ENCODE measurements at places on chromosomes 5 and 9. TPM values are rescaled to one million over a fixed set of nuclear protein-coding genes. Genes with fewer than 3 reads are reported as not detected.

Gene MARCOL
- total RNA-seq: not detected

Gene CD180
- 0.24 TPM for total RNA-seq

Gene TICAM2
- total RNA-seq: 0.72 TPM

Gene NUTM2F
- total RNA-seq: not detected

Gene LCN1
- total RNA-seq: not detected

Gene ZNF474
- total RNA-seq: not detected

Gene PCDHGB1
- total RNA-seq: not detected

DNA sequence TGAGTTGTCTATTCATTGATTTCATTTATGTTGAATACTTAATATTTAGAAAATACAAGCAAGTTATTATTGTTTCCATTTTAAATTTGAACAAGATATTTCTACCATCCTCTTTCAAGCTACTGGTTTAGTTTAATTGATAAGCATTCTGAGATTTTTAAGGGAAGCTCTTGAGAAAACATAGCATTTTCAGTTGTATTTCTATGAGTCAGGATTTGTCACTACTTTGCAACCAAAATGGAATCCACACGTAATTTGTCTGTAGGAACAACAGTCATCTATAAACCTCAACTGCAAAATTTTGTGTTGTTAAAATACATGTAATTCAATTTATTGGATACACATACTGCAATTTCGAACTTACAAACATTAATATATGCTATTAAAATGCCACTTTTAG lies 74.0 kb downstream of the PRR16 start:
- DNase-seq: no peak
- H3K36me3 ChIP-seq: no peaks in the 10 kb centered on the region
- no peaks in the 10 kb centered on the region for H3K4me1 ChIP-seq
- no peaks in the 10 kb centered on the region for H3K27me3 ChIP-seq
- H3K4me3 ChIP-seq: no peak overlapping the region
- no peak overlapping the region for H3K27ac ChIP-seq

GRCh38 chr5:34686762-34687268 lies 30.7 kb downstream of the RAI14 start:
- H3K27ac ChIP-seq: peak overlapping the region; percentile 25
- no peak for DNase-seq
- H3K27me3 ChIP-seq: no peaks in the 10 kb centered on the region
- no peaks in the 10 kb centered on the region for H3K4me1 ChIP-seq

GRCh38 chr9:88198341-88198807 lies 60.1 kb upstream of the SPATA31C2 start:
- H3K36me3 ChIP-seq: no peaks in the 10 kb centered on the region
- H3K4me3 ChIP-seq: no peak overlapping the region
- no peaks in the 10 kb centered on the region for H3K27me3 ChIP-seq
- no peak for DNase-seq
- H3K27ac ChIP-seq: no peak overlapping the region
- no peaks in the 10 kb centered on the region for H3K4me1 ChIP-seq

DNA sequence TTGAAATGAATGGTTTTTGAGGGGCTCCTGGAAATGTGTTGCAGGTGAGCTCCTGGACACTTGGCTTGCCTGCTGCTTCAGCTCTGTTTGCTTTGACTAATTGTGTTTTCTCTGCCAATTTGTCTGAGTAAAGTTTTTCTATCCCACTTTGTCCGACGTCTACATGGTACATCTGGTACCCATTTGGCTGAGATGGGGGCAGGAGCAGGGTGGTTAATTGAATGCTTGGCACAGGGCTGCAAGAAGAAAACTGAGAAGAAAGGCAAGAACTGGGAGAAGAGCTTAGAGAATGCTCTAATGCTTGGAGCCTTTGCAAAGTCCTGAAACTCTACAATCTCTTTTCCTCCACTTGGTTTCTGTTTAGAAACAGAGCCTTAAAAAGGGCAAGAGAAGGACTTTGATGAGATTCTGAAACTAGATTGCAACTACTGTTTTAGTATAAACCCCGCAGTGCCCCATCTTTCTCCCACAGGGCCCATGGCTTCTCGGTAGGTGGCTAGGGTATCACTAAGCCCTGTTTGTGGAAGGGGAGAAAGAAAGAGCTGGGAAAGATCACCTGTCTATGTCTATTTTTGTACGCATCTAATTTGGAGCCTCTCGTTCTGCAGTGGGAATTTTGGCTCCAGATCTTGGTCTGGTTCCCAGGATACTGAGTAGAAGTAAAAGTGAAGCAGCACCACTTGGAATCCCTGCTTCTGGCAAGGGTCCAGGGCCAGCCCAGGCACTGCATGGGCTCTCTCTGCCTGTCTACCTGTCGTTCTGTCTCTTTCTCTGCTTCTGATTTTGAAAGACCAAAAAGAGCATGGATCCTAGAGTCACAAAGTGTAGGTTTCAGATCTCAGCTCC lies 214.4 kb downstream of the SEMA6A start:
- H3K36me3 ChIP-seq: no peaks in the 10 kb centered on the region
- no peak overlapping the region for H3K4me3 ChIP-seq
- no peak overlapping the region for H3K27ac ChIP-seq
- H3K27me3 ChIP-seq: no peaks in the 10 kb centered on the region

GRCh38 chr9:108045851-108046250 lies 556.3 kb upstream of the KLF4 start:
- no peak for DNase-seq
- no peak overlapping the region for H3K27ac ChIP-seq
- no peaks in the 10 kb centered on the region for H3K36me3 ChIP-seq
- no peaks in the 10 kb centered on the region for H3K27me3 ChIP-seq
- no peaks in the 10 kb centered on the region for H3K4me1 ChIP-seq

GRCh38 chr5:88732181-88732633 lies 150.8 kb downstream of the MEF2C start:
- H3K4me1 ChIP-seq: no peaks in the 10 kb centered on the region
- no peak overlapping the region for H3K4me3 ChIP-seq
- no peak overlapping the region for H3K27ac ChIP-seq
- no peaks in the 10 kb centered on the region for H3K27me3 ChIP-seq
- DNase-seq: no peak

- peaks cover 18% of the 10 kb centered on the region for H3K4me1 ChIP-seq
- no peak overlapping the region for H3K4me3 ChIP-seq
- no peak overlapping the region for H3K27ac ChIP-seq
- no peaks in the 10 kb centered on the region for H3K36me3 ChIP-seq
Measured at GRCh38 chr5:133928587-133929393, 39.6 kb downstream of the C5orf15 start.

GRCh38 chr5:109929376-109929775 lies 239.6 kb downstream of the MAN2A1 start:
- H3K27me3 ChIP-seq: no peaks in the 10 kb centered on the region
- no peaks in the 10 kb centered on the region for H3K36me3 ChIP-seq
- H3K27ac ChIP-seq: no peak overlapping the region
- no peak for DNase-seq
- no peaks in the 10 kb centered on the region for H3K4me1 ChIP-seq
- H3K4me3 ChIP-seq: no peak overlapping the region

GRCh38 chr5:72468606-72469005 lies 38.6 kb downstream of the ZNF366 start:
- H3K36me3 ChIP-seq: no peaks in the 10 kb centered on the region
- H3K4me3 ChIP-seq: no peak overlapping the region
- no peak overlapping the region for H3K27ac ChIP-seq
- H3K4me1 ChIP-seq: no peaks in the 10 kb centered on the region

GRCh38 chr9:101098392-101098791 lies 69.9 kb downstream of the PLPPR1 start:
- H3K36me3 ChIP-seq: no peaks in the 10 kb centered on the region
- H3K27ac ChIP-seq: no peak overlapping the region
- no peak for DNase-seq
- no peak overlapping the region for H3K4me3 ChIP-seq
- H3K4me1 ChIP-seq: no peaks in the 10 kb centered on the region

DNA sequence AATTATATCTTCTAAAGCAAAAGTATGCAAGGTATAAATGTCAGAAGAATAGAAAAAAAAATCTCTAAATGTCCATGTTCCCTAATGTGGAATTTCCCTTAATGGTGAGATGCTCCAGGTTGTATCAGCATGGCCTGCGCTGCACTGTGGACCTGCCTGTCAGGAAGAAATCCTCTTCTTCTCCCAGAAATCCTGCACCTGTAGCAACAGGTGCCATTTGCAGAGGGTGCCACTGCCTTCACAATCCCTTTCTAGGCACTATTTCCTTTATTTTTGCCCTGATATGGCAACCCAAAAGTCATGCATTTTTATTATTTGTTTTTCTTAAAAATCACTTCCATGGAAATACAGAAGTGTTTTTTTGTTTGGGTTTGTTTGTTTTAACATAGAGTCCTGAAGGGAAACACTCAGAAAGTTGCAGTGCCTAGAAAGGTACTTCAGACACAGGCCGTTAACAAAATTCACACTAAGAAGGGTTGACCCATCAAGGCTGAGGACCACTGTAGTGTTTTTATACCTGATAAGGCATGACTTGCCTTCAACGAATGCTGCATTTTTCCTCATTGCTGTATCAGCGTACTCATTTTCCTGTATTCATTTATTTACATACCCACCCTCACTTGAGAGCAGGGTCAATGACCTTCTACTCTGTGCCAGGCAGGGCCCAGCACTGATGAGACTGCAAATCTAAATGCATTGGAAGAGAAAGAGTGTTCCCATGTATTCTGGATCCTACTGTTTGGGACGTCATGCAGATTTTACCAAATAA lies 177.8 kb downstream of the SNX18 start:
- H3K4me3 ChIP-seq: no peak overlapping the region
- H3K36me3 ChIP-seq: no peaks in the 10 kb centered on the region
- H3K27me3 ChIP-seq: no peaks in the 10 kb centered on the region
- DNase-seq: no peak
- H3K27ac ChIP-seq: no peak overlapping the region

DNA sequence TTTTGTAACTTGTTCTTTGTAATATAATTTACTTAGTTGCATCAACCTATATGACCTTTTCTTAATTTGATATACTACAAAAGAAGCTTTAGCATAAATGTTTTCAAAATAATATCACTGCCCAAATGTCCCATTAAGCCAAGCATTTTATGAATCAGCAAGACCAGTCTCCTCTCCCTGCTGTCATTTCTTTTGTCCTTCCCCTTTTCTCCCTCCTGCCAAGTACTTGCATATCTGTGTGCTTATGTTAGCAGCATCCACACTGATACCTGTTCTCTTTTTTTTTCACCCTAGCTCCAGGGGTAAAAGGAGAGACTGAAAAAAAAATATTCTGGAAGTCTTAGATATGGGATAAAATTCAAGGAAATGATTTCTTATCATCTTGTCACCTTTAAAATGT lies 69.7 kb downstream of the ZSWIM6 start:
- no peak overlapping the region for H3K4me3 ChIP-seq
- no peaks in the 10 kb centered on the region for H3K27me3 ChIP-seq
- no peaks in the 10 kb centered on the region for H3K4me1 ChIP-seq
- H3K27ac ChIP-seq: no peak overlapping the region

DNA sequence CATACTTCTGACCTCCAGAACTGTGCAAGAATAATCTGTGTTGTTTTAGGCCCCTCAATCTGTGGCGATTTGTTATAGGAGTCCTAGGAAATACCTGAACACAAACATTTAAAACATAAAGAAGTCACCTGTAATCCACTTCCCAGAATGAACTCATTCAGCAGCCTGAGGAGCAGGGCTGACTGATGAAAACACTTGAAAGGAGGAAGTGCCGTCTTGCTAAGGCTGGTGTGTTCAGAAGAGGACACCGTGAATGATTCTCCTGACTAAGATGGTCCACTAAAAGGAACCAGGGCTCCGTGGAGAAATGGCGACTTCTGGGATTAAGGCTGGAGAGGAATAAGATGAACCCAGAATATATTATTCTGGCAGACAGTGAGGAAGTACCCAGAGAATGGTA lies 18.7 kb upstream of the MARCHF6 start:
- no peak overlapping the region for H3K27ac ChIP-seq
- peaks cover 9% of the 10 kb centered on the region for H3K27me3 ChIP-seq
- no peak overlapping the region for H3K4me3 ChIP-seq
- H3K4me1 ChIP-seq: no peaks in the 10 kb centered on the region

- no peak for DNase-seq
- H3K36me3 ChIP-seq: no peaks in the 10 kb centered on the region
- no peaks in the 10 kb centered on the region for H3K4me1 ChIP-seq
- H3K27me3 ChIP-seq: no peaks in the 10 kb centered on the region
- no peak overlapping the region for H3K4me3 ChIP-seq
Measured at GRCh38 chr9:27467486-27467885, 56.6 kb upstream of the IFNK start.

GRCh38 chr5:2999926-3000325 lies 248.4 kb upstream of the IRX2 start:
- no peaks in the 10 kb centered on the region for H3K36me3 ChIP-seq
- DNase-seq: no peak
- H3K4me3 ChIP-seq: no peak overlapping the region
- H3K27me3 ChIP-seq: no peaks in the 10 kb centered on the region
- H3K4me1 ChIP-seq: no peaks in the 10 kb centered on the region

GRCh38 chr9:132541870-132542830 lies 40.3 kb upstream of the BARHL1 start:
- peaks cover 4% of the 10 kb centered on the region for H3K27me3 ChIP-seq
- DNase-seq: no peak
- no peak overlapping the region for H3K4me3 ChIP-seq
- no peaks in the 10 kb centered on the region for H3K4me1 ChIP-seq

- no peak for DNase-seq
- no peaks in the 10 kb centered on the region for H3K27me3 ChIP-seq
- no peak overlapping the region for H3K4me3 ChIP-seq
- no peaks in the 10 kb centered on the region for H3K4me1 ChIP-seq
Measured at GRCh38 chr5:61493973-61494372, 161.9 kb downstream of the ZSWIM6 start.

DNA sequence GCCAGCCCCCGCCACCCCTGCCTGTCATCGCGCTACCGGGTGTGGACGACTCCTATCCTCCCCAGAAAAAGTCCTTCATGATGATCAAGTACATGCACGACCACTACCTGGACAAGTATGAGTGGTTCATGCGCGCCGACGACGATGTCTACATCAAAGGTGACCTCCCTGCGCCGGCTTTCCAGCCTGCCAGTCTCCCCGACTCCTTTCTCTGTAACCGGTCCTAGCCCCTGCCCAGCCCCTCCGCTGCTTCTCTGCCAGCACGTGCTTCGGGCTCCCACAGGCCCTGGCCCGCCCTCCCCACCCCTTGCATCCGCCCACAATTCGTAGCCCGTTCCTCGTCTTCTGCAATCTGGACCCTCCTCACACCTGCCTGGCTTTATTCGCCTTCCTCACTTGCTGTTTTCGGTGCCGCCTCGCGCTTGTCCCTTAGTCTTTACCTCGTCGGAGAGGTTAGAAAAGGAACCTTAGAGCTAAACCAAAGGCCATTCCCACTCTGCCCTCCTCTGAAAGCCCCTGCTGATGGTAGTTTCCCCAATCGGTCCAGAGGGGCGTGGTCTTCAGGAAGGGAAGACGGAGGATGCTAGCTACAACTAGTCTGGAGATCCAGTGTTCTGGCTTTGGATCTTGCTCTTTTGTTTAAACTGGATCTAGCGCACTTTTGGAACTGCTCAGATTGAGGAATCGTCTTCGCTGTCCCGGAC lies 1.4 kb downstream of the CHSY3 start:
- H3K4me3 ChIP-seq: no peak overlapping the region
- DNase-seq: no peak
- no peaks in the 10 kb centered on the region for H3K4me1 ChIP-seq
- peaks cover 4% of the 10 kb centered on the region for H3K27me3 ChIP-seq

DNA sequence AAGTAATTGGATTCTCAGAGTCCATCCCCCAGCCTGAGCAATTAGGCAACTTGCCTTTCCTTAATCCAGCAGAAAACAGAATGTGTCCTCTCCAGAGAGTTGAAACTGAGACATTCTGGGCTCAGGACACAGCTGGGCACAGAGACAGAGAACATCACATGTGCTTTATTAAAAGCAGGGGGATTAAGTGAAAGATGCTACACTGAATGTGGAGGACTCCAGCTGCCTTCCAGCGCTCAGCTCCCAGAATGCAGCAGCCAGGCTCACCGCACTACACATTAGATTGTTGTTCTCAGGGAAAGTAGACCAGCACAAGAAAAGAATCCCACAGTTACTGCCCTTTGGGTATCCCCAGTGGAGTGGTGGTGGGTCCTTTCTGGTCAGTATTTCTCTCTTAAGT lies 141.6 kb upstream of the IL12B start:
- no peak overlapping the region for H3K4me3 ChIP-seq
- no peaks in the 10 kb centered on the region for H3K27me3 ChIP-seq
- no peak overlapping the region for H3K27ac ChIP-seq
- no peaks in the 10 kb centered on the region for H3K36me3 ChIP-seq
- peaks cover 22% of the 10 kb centered on the region for H3K4me1 ChIP-seq
